ENCODE measurements at places on chromosomes 7 and 10.
A peak's percentile ranks its signal among the peaks of the same experiment; 100 is the strongest.

DNA sequence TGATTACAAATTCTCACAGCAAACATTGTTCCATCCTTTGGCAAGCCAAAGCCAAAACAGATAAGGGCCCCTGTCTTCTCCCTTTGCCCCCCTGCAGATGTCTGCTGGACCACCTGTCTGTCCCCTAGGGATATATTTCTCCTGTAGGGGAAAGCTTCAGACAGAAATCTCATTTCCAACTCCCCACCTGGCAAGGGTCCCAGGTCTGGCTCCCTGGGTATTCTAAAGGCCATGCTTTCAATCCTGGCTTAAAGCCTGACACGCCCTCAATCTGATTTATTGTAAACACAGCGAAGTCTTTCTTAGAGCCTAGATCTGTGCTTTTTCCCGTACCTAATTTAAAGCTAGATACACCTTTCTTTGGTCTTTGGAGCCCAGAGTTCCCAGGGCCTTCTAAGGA is 66.1 kb downstream of the KCNMA1 start:
- DNase-seq = no peak

DNA sequence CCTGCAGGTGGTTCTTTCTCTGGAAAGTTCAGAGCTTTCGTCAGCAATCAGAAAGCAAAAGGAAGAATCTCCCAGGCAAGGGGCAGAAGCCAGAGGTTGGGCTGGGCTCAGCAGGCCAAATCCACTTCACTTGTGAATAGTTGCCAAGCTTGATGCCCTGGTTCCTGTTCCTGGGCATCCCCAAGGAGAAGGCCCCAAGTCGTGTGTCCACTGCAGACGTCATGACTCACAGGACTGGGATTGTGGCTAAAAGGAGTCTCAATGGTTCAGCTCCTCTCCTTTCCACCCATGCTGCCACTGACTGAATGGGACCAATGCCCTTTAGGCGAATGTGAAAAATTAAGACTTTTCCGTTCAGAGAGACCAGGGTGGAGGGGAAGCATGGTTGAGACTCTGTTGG is 38.6 kb upstream of the TRIM8 start:
- no peak for DNase-seq

DNA sequence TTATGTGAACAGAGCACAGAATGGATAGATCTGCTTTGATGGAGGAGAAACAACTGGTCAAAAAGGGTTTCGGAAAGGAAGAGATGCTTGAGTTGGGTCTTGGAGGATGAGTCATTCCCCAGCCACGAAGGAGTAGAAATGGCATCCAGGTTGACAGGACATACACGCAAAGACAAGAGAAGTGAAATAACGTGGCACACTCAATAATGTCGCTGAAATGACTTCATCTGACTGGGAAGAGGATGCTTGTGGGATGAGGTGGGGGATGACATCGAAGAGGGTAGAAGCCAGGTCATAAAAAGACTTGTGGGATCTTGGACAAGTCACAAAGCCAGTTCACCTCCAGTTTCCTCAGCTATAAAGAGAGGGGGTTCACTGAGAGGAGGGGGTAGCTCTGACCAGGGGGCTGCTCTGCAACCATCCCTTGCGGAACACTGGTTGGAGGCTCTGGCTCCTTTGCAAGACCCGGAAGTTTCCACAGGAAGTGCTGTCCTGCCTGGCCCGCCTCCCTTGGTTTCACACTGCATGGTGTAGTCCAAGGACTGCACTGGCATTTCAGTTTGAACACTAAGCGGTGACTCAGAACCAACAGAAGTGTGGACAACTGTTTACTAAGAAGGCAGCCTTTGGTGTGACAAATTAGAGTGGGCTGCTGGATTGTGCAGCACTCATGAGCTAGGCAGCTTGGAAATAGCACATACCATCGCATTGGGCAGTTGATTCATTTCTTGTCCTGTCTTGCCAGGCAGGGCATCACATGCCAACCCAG is 189.9 kb upstream of the ADO start:
- no peak for DNase-seq

GRCh38 chr7:38574086-38574485 is 57.1 kb downstream of the AMPH start:
- DNase-seq = no peak

- DNase-seq = no peak
These were observed 27.9 kb downstream of the HYAL4 start for GRCh38 chr7:123872908-123873307.

GRCh38 chr7:14229047-14229446 is 239.6 kb upstream of the ETV1 start:
- DNase-seq = no peak

- no peak for DNase-seq
These were observed 68.1 kb upstream of the GRID1 start for GRCh38 chr10:86434656-86435055.

DNA sequence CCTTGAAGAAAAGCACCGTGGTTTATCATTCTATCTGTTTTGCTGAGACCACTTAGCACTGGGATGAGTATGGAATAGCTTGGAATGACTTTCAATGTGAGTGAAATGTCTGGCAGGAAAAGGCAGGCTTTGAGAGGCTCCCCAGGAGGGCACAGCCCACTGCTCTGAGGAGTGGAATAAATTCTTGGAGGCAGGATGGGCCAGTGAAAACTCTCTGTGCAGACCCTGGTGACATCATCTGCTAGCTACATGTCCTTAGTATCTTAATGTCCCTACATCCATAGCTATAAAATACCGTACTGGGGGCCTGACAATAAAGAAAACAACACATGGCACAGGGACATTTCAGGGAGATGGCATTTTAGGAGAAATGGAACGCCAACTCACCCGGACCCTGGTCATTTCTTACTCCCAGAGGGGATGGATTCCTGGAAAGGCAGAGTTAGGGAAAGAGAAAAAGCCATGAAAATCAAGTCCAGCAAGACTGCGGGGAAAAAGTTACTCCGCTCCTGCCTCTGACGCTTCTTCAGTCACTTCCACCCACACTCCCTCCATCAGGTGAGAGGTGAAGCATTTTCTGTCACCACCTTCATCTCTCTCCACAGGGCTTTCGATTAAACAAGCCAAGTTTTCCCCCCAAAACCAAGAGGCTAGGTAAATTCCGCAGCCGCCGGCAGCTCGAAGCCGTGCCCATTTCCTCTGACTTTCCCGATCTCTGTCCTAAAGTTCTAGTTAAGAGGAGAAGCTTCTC is 991 bp downstream of the ZNF239 start:
- no peak for DNase-seq

- DNase-seq = no peak
These were observed 30.2 kb downstream of the CUZD1 start for GRCh38 chr10:122815458-122815857.

GRCh38 chr10:96138102-96138501 is 8.0 kb downstream of the ZNF518A start:
- no peak for DNase-seq

DNA sequence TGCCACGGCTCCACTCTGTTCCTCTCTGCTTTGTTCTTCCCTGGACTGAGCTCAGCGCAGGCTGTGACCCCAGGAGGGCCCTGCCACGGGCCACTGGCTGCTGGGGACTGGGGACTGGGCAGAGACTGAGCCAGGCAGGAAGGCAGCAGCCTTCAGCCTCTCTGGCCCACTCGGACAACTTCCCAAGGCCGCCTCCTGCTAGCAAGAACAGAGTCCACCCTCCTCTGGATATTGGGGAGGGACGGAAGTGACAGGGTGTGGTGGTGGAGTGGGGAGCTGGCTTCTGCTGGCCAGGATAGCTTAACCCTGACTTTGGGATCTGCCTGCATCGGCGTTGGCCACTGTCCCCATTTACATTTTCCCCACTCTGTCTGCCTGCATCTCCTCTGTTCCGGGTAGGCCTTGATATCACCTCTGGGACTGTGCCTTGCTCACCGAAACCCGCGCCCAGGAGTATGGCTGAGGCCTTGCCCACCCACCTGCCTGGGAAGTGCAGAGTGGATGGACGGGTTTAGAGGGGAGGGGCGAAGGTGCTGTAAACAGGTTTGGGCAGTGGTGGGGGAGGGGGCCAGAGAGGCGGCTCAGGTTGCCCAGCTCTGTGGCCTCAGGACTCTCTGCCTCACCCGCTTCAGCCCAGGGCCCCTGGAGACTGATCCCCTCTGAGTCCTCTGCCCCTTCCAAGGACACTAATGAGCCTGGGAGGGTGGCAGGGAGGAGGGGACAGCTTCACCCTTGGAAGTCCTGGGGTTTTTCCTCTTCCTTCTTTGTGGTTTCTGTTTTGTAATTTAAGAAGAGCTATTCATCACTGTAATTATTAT is 1.2 kb downstream of the CLDN4 start:
- DNase-seq = no peak

DNA sequence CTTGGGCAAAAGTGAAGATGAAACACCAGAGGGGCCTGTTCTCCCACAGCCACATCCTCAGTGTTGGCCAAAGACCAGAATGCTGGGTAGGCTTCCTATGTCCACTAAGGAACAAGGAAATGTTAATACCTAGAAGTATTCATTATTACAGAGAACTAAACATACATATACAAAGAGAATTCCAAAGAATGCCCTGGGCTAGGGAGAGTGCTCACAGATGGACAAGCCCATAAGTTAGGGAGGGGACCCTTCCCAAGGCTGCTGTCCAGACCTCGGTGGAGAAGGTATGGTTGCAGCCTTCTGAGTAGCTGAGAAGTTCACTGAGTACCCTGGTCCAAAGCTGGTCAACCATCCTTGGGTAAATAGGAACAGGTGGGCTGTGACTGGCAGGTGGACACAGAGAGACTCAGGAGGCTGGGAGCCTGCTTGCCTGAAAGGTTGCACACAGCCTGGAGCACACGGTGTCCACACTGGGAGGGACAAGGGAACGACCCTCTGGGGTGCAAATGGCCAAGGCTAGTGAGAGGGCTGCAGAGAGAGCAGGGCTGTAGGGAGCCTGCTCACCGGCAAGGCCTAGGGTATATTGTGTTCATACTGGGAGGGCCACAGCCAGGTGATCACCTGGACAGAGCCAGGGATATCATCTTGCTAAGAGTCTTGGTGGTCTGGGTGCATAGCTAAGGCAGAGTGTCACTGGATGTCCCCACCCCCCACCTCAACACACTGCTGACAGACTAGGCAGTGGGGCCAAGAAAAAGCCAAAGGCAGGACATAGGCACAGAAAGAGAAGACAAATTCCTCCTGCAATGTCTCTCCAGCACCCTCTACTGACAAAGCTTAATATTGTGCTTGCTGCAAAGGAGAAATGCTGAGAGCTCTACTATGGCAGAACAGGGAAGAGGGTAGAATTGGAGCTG is 40.3 kb downstream of the CPVL start:
- DNase-seq = peak; percentile 60

DNA sequence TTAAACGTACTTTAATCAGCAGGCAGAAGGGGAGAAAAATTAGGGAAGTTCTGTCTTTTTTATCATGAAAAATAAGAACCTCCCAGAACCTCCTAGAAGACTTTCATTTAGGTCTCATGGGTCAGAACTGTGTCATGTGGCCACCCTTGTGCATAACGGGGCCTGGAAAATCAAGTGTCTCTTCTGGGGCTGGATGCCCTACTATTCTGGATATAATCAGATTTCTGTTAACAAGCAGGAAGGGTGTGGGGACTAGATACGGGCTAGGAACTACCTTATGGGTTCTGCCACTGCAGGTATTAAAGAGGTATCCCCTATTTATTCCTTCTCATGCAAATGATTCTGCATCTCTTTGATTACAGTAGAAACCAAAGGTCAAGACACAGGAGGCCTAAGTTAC is 14.1 kb downstream of the LANCL2 start:
- DNase-seq = no peak

GRCh38 chr7:44313621-44314031 is 11.8 kb downstream of the CAMK2B start:
- DNase-seq = no peak

DNA sequence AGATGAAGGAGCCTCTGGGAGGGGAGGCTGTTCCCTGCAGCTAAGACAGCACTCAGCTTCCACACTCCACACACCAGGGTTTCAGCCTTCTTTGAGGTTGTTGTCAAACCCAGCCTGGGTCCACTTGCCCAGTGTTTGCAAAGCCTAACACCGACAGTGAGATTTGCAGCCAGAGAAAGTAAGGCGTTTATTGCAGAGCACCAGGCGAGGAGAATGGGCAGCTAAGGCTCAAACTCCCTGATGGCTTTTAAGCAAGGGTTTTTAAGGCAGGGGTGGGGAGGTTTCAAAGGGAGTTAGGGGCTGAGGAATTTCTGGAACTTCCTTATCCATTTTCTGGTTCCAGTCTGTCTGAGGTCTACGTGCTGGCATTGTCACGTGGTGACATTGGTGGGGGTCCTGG is 4.7 kb upstream of the ZNF775 start:
- DNase-seq = no peak

- no peak for DNase-seq
These were observed 129.9 kb downstream of the ZNF92 start for GRCh38 chr7:65503434-65504152.

- no peak for DNase-seq
These were observed 14.7 kb upstream of the ZNF107 start for GRCh38 chr7:64651203-64651602.

DNA sequence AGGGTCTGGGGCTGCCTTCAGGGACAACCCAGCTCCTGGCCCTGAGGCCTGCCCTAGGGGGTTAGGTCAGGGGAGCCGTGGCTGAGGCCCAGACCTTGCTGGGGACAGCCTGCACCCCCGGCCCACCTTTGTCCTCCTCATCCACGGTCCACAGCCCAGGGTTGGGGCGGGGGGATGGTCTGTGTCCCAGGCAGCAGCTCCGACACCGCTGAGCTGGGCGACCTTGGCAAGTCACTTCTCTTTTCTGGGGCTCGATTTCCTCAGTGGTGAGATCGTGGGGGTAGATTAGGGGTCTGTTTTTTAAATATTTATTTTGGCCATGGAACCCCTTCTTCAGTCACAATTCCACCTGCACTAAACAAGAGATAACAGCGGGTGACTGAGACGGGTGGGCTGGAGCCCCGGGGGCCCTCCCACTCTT is 30.9 kb downstream of the DNAJB12 start:
- no peak for DNase-seq

GRCh38 chr7:107173691-107174406 is 5.0 kb downstream of the HBP1 start:
- DNase-seq = no peak

- no peak for DNase-seq
These were observed 129.6 kb downstream of the DKK1 start for GRCh38 chr10:52443419-52444388.
